Activated gamma-delta T cell treated with Interleukin-2 at 50 U/mL for 16 hours (primary cell): ENCODE measurements at places on chromosomes 11 and 22.
A peak's percentile ranks its signal among the peaks of the same experiment; 100 is the strongest.

- DNase-seq = no peak
These were observed 303.3 kb upstream of the ZC3H12C start for GRCh38 chr11:109789901-109790300.

DNA sequence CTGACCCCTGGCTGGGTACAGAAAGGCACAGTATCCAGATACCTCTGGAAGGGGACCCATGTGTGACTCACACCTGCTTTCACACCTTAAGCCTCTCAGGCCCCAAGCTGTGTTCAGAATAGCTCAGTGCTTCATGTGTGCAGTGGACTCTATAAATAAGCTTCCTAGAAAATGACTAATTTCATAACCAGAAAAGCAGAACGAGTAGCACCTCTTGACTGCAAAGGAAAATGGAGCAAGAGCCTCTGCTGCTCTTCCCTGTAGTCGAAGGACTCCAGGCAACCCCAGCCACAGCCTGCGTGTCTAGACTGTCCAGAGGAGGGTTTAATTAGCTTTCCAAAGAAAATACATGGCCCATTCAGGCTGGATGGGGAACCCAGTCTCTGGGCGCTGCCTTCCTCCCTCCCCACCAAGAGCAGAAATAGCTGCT, 23.1 kb downstream of the PTPN5 start:
- no peak for DNase-seq

GRCh38 chr22:33565580-33565995, 354.7 kb downstream of the LARGE1 start:
- no peak for DNase-seq

DNA sequence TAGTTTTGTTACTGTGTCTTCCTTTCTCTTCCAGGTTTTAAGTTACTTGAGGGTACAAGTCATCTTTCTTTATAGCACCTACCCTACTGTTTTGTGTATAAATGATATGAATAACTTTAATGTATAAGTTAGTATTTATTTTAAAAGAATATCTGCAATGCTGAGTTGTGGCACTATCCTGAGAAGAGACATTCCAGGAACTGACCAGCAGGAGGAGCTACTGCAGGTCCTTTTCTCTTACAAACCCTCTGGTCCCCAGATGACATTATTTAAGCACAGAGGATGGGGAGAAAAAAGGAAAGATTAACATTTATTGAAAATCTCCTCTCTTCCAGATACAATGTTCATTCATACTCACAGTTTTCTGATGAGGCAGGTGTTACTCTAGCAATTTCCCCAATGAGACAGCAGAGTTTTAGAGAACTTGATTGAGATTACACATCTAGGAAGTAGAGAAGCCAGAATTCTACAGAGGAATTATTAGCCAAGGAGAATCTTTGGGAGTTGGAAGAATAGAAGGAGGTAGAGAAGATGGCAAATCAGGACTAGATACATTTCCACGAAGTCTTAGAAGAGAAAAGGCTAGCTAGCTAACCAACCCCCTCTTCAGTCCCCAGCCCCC, 541.2 kb upstream of the API5 start:
- no peak for DNase-seq

DNA sequence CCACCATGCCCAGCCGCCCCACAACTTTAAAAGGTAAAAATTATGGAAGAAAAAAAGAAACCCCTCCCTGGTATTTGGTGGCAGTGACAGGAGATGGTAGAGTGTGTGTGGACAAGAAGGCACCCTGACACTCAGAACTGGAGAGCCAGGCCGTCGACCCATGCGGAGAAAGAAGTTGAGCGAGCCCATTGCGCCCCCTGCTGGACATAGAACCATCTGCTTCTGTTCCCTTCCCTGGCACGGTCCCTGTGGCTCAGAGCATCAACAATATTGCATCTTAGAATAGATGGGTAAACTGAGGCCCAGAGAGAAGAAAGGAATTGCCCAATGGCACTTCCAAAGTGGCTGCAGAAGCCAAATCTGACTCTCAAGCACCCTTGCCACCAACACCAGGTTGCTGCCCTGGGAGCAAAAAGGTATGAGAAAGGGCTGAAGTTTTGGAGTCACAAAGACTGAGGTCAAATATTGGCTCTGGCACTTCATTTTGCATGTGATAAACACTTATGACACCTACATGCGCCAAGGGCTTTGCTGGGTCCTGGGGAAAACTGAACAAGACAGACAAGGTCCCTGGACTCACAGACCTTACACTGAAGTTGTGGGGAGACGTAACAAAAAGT, 8.6 kb downstream of the MRPL11 start:
- peak; percentile 66 for DNase-seq

GRCh38 chr22:37381489-37381888, 45.8 kb downstream of the ELFN2 start:
- DNase-seq = no peak

DNA sequence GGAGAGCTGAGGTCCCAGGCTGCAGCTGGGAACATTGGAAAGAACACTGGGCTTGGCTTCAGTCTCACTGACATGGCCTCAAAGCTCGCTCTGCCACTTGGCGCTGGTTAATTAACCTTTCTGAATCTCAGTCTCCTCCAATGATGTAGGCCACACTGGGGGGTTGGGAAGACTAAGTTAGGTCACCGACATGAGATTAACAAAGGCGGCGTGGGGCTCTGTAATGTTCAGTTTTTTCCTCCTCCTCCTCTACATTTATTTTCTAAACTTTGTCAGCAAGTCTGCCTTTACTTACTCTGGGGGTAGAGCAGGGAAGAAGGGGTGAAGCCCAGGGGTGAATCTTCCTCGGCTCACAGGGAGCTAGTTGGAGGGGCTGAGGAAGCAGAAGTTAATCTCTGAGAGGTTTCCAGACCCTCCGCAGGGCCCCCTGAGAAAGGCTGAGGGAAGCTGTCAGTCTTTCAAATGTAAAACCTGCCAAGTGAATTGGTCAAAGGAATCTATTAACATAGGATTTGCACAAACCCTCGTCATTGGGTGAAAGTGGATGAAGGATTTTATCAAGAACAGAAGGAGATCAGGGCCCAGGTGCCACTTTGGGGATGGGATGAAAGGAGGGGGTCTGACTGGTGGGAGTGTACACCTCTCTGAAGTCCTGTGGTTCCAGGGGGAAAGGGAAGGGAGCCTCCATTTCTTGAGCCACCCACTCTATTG, 32.1 kb upstream of the TENM4 start:
- no peak for DNase-seq

GRCh38 chr22:24090581-24090980, 79.5 kb downstream of the CABIN1 start:
- no peak for DNase-seq

DNA sequence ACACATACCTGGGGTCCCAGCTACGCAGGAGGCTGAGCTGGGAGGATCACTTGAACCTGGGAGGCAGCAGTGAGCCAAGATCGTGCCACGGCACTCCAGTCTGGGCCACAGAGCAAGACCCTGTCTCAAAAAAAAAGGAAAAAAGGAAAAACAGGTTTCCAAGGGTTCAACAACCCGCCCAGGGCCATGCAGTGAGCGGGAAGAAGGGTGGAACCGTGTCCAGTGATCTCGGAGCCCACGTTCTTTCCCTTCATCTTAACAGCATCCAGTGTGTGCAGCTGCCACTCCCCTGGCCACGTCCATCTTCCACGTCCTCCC, 14.9 kb upstream of the LRP5 start:
- no peak for DNase-seq
